ENCODE measurements at places on chromosomes 2 and 18. TPM values are rescaled to one million over a fixed set of nuclear protein-coding genes. Genes with fewer than 3 reads are reported as not detected.

GRCh38 chr18:3444954-3445353 lies 5.0 kb upstream of the TGIF1 start:
- DNase-seq, result no peak

Gene ZNF804A
- total RNA-seq, result 1.2 TPM

DNA sequence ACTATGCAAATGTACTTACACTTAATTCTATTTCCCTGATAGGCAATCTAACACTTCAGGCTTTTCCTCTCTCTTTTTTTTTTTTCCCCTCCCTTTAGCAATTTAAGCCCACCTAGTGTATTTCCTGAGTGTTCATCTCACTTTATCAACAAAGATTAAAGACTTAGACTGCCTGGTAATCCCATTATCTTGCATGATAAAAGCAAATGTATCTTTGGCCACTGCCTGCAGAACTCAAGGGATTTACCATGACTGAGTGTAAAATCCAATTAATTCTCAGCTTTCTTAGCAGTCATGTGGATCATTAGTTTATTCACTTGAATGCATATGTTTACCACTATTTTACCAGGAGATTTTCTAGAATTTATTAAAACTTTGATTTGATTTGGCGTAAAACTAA lies 1102.2 kb upstream of the GYPC start:
- no peak for DNase-seq

GRCh38 chr2:1727101-1727771 lies 17.1 kb downstream of the PXDN start:
- DNase-seq, result peak; percentile 41

Gene OTOS
- not detected for total RNA-seq

DNA sequence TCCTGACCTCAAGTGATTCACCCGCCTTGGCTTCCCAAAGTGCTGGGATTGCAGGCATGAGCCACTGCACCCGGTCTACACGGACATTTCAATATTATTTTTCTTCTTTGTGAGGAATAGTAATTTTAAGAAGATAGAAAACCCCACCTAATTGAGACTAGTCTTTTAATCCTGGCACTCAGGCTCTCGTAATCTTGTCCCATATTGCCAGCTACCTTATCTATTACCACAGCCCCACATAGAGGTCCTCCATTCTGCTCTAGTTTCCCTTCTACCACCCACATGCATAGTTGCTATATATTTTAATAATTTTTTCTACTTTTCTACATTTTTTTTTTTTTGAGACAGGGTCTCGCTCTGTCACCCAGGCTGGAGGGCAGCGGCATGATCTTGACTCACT lies 9.5 kb upstream of the USP14 start:
- DNase-seq, result no peak

Gene HOXD13
- total RNA-seq, result not detected

Gene RGPD4
- total RNA-seq, result 0.08 TPM

Gene TMEM169
- total RNA-seq, result 0.21 TPM

GRCh38 chr2:223643309-223643708 lies 41.1 kb upstream of the SCG2 start:
- no peak for DNase-seq

- no peak for DNase-seq
These were observed 221.9 kb downstream of the ZNF407 start for GRCh38 chr18:74819433-74820059.

DNA sequence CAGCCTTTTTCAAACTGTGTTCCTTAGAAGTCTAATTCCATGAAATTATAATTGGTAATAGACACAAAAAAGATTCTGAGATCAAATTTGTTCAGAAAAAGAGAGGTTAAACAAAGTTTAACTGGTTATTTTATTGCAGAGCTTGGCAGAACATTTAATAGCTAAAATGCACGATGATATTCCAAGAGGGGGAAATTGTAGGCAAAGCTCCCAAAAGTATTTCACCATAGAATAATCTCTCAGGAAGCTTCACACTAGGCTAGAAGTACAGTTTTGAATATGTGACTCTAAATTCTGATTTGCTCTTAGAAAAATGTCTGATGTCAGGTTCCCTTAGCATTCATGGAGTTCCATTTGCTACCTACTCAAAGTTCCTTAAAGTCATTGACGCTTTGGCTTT lies 292.4 kb upstream of the SETBP1 start:
- DNase-seq, result no peak

DNA sequence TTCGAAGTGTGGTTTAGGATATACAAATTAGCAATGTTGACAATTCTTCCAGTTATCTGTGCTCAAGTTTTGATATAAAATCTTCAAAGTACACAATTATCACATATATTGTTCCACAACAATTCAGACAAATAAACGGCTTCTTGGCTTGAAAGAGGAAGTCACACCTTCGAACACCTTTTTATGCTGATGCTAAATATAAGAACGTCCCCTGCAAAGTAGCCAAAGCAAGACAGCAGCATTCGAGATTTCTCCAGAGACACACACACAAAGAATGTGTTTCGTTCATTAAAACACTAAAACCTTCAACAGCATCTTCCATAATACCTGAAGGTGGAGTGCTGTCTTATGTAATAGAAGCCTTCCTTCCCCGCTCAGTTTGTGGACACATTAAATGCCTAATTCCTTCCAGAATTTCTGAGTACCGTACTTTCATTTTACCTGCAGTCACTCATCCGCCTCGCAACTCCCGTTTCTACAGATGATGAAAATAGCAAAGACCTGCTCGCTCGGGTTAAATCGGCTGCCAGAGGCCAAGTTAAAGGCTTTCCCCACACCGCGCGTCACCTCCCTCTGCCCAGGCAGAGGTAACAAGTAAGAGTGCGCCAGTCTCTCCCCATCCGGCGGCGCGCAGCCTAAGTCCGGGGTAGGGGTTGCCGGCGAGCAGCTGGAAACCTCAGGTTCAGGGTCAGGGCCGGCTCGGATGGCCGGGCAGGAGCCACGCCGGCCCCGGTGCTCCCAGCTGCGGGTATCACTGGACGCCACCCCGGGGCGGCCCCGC lies 847 bp downstream of the SERPINE2 start:
- no peak for DNase-seq

All from ureter (tissue), 1 donor.